Right ventricle myocardium superior (tissue), 1 donor: ENCODE measurements at places on chromosomes 1 and 21.

DNA sequence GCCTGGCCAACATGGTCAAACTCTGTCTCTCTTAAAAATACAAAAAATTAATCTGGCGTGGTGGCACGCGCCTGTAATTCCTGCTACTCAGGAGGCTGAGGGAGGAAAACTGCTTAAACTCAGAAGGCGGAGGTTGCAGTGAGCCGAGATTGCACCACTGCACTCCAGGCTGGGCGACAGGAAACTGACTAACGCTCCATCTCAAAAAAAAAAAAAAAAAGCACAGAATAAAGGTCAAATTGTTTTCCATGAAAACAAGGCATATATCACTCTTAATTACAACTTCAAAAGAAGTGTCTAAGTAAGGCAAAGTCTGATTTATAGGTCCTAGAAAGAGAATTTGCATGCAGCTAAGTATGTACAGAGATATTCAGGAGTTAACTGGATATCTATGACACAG is 25.6 kb downstream of the EYA3 start:
- no peak for DNase-seq

DNA sequence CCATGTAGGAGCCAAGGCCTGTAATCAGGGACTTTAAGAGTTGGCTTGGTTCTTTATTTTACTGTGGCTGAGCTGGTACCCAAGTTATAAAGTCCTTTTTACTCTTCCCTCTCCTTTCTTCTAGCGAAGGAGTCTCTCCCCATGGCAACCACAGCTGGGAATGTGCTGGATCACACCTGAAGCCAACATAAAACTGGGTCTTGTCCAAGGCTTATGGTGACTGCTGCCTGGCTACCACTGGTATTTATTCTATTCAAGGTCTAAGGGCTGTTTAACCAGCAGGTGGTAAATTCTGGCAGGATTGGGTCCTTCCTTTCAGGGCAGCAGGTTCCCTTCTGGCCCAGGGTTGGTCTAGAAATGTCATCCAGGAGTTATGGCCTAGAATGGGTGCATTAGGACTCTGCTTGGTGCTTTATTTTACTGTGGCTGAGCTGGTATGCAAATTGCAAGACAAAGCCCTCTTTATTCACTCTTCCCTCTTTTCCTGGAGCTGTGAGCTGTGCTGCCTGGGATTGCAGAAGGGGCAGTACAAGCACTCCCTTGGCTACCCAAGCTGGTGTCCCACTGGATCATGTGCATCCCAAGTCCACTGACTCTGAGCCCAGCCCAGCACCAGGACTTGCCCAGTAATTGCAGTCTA is 26.6 kb downstream of the SLC22A15 start:
- no peak for DNase-seq

DNA sequence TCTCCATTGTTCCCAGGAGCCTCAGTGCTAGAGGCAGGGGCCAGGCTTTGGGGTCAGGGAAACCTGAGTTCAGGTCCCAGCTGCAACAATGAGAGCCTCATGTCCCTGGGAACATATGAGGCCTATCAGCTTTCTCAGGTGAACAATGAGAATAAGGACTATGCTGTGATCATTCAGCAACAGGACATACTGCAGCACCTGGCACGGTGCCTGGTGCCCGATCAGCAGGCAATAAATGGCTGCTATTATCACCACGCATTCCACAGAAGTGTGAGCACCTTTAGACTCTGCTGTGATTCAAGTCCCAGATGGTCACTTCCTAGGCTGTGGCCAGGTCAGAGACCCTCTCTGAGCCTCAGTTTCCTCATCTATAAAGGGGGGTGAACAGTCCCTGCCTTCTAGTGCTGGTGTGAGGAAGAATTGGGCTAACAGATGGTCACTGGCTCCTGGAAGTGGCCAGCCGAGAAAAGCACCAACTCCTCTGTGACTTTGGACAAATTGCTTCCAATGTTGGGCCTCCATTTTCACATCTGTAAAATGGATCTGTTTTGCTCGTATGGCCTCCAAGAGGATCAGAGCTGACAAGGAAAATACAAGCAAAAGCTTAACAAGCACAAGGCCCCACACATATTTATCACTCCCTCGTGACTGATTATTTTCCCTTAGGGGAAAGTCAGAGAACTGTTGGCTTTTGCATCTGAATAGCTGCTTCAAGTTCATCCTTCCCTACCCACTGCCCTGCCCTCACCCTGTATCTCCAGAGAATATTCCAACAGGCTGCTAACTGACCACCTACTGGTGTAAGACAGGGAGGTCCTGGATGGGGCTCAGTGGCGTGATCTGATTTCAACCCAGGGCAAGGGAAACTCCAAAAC is 1.1 kb downstream of the SLC5A9 start:
- no peak for DNase-seq

DNA sequence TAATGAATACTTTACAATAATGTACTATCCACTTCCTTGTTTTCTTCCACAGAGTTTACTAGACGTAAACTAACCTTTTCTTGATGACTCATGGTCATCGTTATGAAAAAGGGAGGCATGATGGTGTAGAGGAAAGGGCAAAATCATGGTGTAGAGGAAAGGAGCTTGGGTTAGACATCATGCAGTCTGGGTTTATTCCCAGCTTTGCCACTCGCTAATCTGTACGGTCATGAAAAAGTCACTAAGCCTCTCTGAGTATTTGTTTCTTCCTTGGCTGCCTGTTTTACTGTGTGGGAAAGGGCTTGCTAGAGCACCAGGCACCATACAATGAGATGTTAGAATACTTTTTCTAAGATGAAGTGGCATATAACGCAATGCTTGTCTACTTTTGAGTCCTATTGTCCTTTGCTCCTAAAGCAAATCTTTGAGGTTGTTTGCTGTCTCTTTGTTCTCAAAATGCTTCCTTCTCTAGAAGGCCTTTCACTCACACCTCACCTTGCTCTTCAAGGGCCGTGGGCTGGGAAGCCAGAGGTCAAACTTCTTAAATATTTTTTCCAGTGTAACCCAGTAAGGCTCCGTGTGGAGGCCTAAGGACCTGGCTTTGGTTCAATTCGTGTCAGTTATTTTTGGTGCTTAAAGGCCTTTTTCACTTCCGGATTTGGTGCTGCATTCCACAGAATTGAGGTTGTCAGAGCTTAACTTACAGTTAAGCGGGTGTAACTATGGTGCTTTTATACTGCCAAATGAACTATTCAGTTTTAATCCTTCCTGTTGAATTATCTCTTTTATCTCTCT is 9.9 kb upstream of the ETV3 start:
- no peak for DNase-seq

- no peak for DNase-seq
These were observed 322.7 kb upstream of the DUSP10 start for GRCh38 chr1:222064388-222065211.

- no peak for DNase-seq
These were observed 74.6 kb downstream of the LMO4 start for GRCh38 chr1:87403061-87403820.

DNA sequence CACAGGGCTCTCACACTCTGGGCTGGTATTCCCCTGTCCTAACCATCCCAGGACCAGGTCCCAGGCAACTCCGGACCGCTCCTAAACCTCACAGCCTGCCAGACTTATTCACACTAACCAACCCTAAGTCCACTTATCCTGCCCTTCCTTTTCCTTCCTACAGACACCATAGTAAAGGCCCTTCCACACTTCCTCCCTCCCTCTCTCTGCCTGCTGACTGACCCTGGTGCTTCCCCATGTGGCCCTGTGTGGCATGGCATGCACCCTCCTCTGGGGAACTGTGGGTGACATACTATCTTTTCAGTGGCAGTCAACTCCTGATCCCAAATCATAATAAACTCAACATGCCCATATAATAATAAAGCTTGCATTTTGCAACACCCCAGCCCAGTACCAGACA is 155.1 kb upstream of the DNAH14 start:
- DNase-seq = no peak

DNA sequence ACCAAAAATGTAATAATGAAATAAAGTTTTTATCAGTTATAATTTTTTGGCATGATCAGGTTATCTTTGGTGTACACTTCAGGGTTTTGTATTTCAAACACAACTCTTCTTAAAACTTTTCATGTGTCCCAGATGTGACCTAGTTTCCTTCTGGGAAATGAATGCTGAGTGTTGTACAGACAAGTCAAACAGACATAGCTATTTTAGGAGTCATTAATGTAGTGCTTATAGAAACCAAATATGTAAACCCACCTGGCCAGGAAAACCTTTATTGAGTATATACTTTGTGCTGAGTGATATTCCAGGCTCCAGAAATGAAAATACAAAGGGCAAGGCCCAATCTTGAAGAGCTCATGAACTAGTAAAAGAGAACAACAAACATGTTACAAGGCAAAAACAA is 25.9 kb upstream of the HOOK1 start:
- no peak for DNase-seq

GRCh38 chr1:168733241-168733640 is 4.2 kb upstream of the DPT start:
- DNase-seq = no peak

- DNase-seq = no peak
These were observed 28.0 kb upstream of the XPR1 start for GRCh38 chr1:180603850-180604226.

- no peak for DNase-seq
These were observed 19.9 kb downstream of the FMN2 start for GRCh38 chr1:240111558-240111957.

GRCh38 chr1:47547753-47548573 is 110.1 kb downstream of the FOXD2 start:
- DNase-seq = no peak

DNA sequence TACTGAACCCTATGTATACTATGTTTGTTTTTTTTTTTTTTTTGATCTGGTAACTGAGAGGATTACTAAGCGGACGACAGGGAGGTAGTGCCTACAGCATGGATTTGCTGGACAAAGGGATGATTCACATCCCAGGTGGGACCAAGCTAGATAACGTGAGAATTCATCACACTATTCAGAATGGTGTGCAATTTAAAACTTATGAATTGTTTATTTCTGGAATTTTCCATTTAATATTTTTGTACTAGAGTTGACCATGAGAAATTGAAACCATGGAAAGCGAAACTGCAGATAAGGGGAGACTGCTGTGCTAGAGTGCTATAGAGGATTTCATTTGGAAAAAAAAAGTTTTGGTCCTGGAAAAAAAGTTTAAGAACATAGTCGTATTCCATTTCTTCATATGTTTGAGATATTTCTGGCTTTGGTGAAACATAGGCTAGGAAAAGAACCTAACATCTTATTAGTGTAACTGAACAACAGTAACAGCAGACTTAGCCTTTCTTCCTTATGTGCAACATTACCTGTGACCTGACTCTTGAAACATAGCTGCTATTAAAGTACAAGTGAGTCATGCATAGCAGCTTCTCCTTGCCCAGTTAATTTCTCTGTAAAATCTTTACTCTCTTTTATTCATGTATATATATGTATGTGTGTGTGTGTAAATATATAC is 202.5 kb downstream of the FGGY start:
- DNase-seq = no peak

GRCh38 chr1:184881941-184882913 is 92.1 kb downstream of the NIBAN1 start:
- no peak for DNase-seq
